ENCODE measurements at places on chromosomes 4 and X.

GRCh38 chr4:150199056-150199455 is 120.8 kb downstream of the DCLK2 start:
- no peak for DNase-seq

DNA sequence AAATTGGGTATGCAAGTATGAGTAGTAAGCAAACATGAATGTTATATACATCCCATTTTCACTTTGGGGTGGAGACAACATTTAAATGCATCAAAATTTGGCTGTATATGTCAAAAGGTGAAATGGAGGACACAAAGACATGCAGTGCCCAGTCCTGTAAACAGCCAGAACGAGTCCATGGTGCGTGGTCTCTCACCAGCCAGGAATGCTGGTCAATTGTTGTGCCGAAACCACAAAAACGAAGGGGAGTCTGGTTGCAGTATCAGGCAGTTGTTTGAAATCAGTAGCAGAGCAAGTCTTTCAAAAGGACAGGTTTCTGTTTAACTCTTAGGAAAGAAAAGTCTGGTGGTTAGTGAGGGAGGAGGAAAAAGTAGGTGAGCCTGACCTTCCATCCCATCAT is 22.3 kb upstream of the RNF150 start:
- no peak for DNase-seq

- DNase-seq: no peak
These were observed 38.0 kb downstream of the MAGEE2 start for GRCh38 chrX:75746891-75747639.

DNA sequence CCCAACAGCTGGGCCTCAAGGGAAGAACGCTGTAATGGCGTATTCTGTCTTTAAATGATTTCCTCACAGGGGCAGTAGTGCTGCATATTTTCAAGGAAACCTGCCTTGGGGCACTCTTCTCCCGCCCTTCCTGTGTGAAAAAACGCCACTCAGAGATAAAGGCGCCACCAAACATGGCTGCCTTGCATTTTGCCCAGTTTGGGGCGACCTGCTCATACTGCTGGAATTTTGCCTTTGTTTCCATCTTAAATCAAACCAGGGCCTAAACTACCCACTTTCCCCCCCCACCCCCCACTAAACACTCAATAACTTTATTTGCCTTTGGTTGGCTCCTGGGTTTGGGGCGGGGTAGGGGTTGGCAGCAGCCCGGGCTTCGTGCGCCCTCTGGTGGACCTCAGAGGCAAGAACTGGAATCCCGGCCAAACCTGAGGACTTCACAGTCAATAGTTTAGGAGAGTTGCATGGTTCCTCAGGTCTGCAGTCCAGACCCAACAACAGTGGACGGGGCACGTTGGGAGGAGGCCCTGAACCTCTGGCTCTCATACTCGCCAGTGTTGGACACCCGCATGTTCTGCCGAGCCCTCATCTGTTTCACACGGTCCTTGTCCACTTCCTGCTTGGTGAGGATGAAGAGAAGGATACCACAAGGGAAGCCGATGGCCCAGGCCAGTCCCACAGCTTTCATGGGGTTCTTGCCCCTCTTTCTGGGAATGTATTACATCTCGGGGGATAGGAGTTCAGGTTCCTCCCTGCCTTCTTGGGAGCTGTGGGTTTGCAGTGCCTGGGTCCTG is 220.1 kb upstream of the STK26 start:
- DNase-seq: no peak

DNA sequence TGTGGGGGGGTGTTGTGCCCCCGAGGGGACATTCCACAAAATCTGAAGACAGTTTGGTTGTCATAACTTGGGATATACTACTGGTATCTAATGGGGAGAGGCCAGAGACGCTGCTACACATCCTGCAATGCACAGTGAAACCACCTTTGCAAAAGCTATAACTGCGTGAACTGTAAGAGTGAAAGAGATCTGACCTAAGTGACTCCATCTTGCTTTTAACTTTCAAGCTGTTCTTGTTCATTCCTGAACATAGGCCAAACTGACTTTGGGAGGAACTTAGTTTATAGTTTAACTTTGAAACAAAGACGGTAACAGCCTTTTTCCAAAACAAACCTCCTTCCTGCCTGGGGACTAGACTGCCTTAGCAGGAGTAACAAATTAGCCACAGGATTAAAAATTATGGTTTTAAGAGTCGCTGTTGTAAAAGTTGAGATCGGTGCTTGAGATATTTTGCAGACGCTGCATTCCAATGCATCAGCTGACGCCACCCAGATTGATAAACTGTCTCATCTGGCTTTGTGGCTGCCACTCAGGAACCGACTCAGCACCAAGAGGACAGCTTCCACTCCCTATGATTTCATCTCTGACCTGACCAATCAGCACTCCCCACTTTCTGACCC is 70.9 kb downstream of the ATXN3L start:
- no peak for DNase-seq
